Lower lobe of right lung (tissue), 2 donors: ENCODE measurements at places on chromosomes 13 and 19.

DNA sequence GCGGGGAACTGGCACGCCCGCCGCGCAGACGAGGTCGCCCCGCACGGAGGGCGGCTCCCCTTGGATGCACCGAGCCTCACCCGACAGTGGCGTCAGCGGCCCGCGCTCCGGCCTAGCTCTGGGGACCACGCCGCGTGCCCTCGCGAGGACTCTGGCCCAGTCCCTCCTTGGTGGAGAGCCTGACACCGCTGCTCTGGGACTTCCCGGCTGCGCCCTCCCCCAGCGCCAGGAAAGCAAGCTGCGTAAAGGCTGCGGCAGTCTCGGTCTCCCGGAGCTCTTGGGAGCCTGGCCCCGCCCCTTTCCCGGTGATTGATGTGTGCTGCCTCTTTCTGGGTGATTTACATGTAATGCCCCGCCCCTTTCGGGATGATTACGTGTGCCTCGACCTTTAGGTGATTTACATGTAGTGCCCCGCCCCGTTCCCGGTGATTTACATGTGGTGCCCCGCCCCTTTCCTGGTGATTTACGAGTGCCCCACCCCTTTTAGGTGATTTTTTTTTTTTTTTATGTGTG lies at the start of gene LENG9:
Gene LENG9, minus strand, starts transcription at position 248 of the 513 bp plus-strand sequence. CDS start 252 bp downstream, outside the sequence.
- peak; percentile 100 for DNase-seq

GRCh38 chr13:40983725-40984667 lies 35.1 kb downstream of the ELF1 start:
- DNase-seq = no peak

DNA sequence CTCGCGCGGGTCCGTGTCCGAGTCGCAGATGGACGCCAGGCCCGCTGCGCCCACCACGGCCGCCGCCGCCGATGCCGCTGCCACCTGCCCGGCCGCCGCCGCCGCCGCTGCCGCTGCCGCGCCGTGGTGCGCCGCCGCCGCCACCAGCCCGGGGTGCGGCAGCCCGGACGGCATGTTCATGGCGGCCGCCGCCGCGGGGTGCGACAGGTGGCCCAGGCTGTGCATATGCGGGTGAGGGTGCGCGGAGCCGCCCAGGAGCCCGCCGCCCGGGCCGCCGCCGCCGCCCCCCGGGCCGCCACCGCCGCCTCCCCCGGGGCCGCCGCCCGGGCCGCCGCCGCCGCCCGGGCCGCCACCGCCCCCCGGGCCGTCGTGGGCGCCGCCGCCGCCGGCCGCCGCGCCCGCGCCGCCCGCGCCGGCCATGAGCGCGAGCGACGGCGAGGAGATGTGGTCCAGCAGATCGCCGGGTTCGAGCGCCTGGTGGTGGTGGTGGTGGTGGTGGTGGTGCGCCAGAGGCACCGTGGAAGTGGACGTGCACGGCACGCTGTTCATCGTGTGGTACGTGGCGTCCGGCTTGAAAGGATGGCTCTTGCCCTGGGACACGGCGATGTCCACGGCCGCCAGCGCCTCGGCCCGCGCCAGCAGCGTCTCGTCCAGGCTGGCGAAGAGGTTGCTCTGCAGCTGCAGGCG lies 1.3 kb downstream of the POU4F1 start:
- DNase-seq = no peak

DNA sequence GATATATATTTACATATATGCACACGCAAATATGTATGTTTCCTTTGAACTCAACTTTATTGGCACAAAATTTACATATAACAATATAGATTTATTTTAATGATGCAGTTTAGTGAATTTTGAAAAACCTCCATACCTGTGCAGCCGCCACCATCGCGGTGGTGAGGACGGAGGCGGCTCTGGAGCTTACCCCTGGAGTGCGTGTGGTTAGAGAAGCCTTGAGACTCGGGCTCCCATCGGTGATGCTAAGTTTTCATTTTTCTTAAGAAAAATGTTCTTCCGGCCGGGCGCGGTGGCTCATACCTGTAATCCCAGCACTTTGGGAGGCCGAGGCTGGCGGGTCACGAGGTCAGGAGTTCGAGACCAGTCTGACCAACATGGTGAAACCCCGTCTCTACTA lies 31.8 kb downstream of the GJA3 start:
- no peak for DNase-seq

DNA sequence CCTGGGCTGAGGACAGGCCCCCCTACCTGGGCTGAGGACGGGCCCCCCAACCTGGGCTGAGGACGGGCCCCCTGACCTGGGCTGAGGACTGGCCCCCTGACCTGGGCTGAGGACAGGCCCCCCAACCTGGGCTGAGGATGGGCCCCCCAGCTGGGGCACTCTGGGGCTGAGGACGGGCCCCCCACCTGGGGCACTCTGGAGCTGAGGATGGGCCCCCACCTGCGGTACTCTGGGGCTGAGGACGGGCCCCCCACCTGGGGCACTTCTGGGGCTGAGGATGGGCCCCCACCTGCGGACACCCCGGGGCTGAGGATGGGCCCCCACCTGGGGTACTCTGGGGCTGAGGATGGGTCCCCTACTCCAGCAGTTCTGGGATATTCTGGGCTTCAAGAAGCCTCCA lies 65.5 kb downstream of the RASA3 start:
- peak; percentile 36 for DNase-seq

DNA sequence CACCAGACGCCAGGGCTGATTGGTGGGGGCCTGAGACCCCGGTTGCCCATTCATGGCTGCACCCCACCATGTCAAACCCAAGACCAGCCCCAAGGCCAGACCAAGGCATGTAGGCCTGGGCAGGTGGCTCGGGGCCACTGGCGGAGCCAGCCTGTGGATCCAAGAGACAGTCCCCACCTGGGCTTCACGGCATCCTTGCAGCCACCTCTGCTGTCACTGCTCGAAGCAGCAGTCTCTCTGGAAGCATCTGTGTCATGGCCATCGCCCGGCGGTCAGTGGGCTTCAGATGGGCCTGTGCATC lies 3.8 kb upstream of the TEKTIP1 start:
- no peak for DNase-seq

DNA sequence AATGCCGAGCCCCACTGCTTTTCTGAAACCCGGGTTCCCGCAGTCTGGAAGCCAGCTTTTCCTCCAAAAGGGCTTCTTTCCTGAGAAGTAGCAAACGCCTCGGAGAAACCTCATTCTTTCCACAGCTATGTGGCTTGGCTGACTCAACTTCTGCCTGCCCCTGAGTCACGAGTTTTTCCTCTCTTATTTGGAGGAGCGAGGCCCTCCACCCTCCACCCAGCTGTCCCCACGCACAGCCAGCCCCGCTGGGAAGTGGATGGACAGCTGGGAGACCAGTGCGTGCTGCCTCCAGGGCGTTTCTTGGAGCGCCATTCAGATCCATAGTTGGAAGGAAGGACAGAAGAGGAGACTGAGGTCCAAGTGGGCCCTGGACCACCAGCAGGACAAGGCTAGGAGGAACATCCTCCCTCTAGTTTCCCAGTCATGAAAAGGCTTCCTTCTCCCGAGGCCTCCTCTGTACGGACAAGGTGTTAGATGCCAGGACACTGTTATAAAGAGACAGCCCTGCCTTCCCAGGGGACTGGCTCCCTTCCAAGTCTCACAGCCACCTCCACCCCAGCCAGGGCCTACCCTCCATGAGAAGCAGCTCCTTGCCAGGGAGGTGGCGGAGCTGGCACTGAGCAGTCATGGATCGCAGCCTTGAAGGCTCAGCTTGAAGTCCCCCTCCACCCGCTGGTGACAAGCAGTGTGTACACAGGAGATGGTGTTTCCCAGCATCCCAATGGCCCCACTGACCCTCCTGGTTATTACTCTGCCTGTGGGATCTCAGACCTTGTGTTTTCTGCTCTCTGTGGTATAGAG lies 2.5 kb upstream of the PLEKHF1 start:
- peak; percentile 22 for DNase-seq

DNA sequence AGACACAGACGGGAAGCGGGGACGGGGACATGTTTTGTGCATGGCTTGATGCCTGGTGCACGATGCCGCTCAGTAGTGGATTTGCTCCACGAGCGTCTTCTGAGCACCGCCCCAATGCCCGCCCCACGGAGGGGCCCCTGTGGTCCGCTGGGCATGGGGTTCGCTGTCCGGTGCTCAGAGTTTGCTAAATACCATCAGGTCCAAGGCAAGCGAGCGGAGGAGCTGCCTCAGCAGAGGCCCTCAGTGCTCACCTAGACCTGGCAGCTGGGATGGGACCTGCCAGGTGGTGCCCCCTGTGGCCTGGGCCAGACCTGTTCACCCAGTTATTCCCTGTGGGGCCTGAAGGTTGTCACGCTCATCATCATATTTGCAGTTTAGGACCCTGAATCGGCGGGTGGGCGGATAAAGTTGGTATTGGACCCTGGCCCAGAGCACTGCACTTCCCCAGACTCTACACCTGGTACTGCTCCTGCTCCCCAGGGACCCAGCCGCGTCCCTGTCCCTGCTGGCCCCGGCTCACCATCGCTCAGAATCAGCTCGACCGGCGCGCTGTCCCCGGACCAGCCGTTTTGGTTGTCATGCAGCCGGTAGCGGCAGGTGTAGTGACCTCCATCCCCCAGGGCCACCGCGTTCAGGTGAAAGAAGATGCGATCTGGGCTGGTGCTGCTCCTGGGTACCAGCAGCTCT lies 2.3 kb downstream of the A1BG start:
- peak; percentile 44 for DNase-seq

- DNase-seq = peak; percentile 58
These were observed 35.0 kb upstream of the VWA8 start for GRCh38 chr13:41995946-41996345.

DNA sequence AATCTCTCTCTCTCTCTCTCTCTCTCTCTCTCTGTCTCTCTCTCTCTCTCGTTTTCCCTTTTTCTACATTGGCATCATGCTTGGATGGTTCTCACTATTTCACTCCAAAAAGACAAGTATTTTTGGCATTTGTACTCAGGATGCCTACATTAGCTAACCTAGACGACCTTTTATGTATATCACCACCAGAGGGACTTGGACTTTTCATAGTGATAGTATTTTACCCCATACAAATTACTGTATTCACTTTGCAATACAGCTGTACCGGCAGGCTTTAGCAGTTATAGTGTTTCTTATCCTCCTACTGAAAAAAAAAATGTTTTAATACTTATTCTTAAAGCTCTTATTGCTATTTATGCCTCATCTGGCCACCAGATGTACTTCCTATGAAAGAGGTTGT lies 687.2 kb upstream of the KLHL1 start:
- DNase-seq = no peak

- no peak for DNase-seq
These were observed 340.2 kb downstream of the DIAPH3 start for GRCh38 chr13:59823486-59823885.

DNA sequence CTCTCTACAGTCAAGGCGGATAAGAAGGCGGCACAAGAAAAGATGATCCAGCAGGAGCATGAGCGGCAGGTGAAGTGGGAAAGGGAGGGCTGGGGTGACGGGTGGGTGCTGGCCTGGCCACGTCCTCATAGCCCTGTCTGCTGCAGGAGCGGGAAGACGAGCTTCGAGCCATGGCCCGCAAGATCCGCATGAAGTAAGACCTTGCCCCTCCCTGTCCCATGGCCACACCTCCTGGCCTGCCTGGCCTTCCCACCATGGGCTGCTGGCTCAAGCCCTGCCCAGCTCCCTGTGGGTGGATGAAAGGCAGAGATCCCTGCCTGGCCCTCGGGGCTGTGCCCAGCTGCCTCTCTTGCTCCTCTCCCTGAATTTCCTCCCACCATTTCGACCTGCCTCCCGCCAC lies 7.2 kb downstream of the ZNF296 start:
- no peak for DNase-seq

- DNase-seq = peak; percentile 46
These were observed 2.0 kb downstream of the RPL36 start for GRCh38 chr19:5691822-5692722.

- peak; percentile 93 for DNase-seq
These were observed 3.6 kb downstream of the CD37 start for GRCh38 chr19:49338691-49339300.

- DNase-seq = no peak
These were observed 50.6 kb downstream of the USPL1 start for GRCh38 chr13:30668312-30668711.

- peak; percentile 88 for DNase-seq
These were observed 12.5 kb downstream of the ARRDC2 start for GRCh38 chr19:18020212-18021085.

DNA sequence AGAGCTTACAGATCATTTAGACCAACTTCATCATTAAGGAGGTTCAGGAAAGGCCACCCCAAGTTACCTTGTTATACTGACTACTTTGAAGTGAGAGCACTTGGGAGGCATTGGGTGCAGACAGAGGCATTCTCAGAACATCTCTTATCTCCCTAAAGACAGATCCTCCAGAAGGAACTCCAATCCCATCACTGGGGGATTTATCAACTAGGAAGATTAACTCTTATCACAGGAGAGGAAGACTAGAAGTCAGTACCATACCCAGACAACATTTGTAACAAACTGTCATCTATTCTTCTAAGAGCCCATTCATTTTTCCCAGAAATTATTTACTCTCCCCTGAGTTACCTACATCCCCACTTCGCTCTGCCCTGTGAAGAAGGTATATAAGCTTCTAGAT lies 5.8 kb upstream of the RFXAP start:
- DNase-seq = no peak

DNA sequence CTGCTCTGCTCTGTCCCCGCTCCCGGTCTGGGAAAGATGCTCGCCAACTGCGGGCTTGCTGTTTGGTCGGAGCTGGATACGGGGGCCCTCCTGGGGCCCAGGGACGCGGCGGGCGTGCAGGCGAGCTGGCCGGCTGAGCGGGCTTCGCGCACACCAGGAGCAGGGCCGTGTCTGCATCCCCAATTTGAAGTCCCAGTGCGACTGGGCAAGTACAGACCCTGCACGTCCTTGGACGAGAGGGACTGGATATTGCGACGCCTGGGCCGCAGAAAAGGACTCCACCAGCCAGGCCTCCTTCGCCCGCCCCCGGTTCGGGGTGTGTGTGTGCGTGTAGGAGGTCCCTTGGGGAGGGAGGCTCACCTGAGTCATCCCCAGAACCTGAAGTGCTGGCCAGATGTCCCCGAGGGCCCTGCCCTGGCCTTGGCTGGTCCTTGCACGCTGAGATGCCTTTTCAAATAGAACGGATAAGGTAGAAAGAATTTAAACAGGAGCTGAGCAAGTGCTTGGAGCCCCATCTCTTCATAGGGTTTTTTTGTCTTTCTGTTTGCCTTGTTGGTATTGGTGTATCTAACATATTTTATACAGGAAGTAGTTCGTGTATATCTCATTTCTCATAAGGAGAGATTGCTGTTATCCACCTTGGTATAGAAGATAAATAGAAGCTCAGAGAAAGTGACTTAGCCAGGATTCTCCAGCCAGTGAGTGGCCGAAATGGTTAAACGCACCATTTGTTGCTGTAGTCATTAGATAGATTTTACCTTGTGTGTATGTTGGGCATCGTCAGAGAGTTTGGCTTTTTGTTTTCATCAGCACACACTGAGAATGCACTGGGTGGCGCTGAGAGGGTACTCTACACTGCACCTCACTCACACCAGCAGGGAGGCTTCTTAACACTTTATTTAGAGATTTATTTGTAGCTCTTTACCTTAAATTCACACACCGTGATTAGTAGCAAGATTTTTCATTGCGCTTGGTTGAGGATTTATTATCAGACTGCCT lies 1.1 kb downstream of the NAXD start:
- no peak for DNase-seq

DNA sequence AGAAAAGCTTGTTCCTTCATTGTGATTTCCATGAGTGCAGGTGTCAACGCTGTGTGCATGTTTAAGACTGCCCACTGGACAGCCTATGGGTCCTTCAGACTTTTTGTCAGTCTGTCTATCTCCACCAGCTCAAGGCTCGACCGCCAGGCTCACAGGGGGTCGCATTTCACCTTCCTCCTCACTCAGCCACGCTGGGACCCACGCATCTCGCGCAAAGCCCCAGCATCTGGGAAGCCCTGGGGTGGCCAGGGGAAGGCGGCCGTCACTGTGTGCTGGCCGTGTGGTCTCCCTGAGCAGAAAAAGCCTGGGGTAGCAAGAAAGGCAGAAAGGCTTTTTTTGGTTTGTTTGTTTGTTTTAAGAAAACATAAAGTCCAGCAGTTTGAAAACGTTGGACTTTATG lies 48.5 kb downstream of the KLF2 start:
- no peak for DNase-seq

GRCh38 chr13:36069881-36070366 lies 61.3 kb downstream of the DCLK1 start:
- DNase-seq = no peak
